ENCODE measurements at places on chromosomes 4 and X.
A peak's percentile ranks its signal among the peaks of the same experiment; 100 is the strongest.

- no peak for DNase-seq
These were observed 288.4 kb downstream of the CRLF2 start for GRCh38 chrX:924017-924416.

GRCh38 chr4:41385481-41385880, 128.8 kb downstream of the UCHL1 start:
- DNase-seq: no peak

GRCh38 chrX:107579956-107580355, 48.4 kb upstream of the PRPS1 start:
- DNase-seq: no peak

GRCh38 chr4:16852228-16852627, 46.2 kb downstream of the LDB2 start:
- no peak for DNase-seq

DNA sequence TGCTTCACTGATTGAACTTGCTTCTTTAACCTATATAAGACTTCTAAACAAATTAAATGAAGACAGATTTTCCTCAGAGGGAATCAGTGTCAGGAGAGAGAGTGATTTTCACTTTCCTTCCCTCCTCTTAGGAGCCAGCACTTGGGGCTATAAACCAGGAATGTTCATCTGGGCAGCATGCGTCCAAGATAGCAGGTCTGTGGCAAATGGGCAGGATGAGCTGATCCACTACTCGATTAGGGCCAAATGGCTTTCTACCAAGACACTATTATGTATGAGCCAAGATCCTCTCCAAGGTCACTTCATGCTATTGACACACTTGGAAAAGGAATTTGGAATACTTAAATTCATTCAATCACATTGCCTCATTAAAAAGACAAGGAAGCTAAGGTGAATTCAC, 203.9 kb upstream of the GRID2 start:
- DNase-seq: no peak

DNA sequence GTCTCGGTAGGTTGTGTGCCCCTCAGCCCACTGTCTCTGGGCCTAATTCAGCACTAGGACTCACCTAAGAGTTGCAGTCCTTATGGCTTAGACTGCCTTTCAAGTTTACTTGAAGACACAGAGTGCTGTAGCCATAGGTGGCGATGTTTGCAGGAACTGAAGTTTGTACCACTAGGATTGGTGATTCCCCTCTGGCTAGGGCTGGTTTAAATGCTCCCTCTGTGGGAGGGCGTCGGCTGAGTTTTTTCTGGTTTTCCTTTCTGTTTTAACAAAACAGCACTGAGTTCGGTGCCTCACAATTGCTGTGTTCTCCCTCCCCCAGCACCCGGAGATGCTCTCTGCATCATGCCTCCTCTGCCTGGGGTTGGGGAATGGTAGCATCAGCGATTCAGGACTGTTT, 480.9 kb downstream of the PCDH11X start:
- no peak for DNase-seq

GRCh38 chr4:26871611-26872010, 11.0 kb downstream of the STIM2 start:
- DNase-seq: no peak

DNA sequence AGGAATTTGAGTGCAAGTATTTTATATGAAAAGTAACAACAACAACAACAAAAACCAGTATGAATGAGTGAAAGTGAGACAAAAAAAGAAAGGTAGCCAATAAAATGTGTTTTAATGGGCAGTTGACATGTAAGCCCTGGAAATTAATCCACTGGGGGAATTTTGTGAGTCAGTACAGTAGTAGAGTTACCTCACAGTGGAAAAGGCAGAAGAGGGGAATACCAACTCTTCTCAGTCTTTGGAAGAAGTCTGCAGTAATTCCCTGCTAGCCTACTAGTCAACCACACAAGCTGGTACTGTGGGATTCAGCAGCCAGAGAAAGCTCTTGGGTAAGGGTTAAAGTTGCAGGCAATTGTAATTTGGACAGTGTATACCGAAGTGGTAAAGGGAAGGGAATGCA, 76.3 kb upstream of the IL15 start:
- DNase-seq: no peak

DNA sequence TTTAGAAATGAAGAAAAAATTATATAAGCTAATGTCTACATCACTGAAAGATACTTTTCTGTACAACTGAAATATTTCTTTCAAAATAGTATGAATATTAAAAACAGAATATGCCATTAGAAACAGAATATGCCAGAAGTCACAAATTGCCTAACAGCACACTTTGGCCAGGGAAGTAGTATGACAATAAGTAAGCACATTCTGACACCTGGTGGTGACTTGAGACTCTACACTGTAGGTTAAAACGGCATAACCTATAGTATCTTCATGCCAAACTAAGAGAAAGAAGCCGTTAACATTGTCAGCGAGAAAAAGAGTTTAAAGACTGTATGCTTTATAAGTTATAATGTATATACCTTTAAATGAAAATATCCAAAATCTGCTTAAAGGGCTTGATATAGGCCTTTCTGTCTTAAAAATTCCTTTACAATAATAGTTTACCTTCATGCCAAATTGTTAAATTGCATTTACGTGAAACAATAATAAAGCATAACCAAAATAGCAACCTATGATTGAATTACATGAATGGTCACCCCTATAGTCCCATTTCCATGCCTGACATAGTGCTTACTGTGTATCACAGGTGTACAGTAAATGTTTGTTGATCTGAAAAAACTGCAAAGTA, 32.8 kb downstream of the FAM13A start:
- DNase-seq: peak; percentile 26

GRCh38 chrX:254630-255215, 26.5 kb upstream of the PLCXD1 start:
- DNase-seq: no peak

- DNase-seq: no peak
These were observed 13.1 kb downstream of the CTPS2 start for GRCh38 chrX:16699389-16699788.

DNA sequence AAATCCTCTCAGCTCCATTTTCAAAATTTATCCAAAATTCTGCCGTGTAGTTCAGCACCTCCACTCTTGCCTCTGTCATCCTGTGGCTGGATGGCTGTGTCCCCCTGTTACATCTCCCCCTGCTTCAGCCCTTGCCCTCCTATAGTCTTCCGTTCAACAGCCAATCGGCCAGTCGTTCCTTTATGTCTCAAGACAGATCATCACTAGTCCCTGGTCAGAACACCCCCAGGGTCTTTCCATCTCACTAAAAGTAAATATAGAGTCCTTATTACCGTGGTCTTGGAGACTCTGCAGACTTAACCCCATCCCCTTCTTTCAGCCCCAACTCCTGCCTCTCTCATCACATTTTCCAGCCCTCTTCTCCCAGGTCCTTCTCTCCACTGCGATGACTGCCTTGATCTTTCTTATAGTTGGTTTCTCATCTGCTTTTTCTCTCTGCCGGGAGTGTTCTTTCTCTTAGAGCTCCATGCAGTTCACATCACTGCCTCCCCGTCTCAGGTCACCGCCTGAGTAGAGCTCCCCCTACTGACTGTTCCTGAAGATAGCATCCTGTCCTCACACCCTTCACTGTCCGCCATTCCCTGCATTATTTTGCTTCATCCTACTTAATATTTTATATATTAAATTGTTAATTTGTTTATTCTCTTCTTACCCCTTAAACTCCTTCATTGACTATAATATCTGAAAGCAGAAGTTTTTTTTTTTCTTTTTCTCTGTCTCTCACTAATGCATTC, 736.9 kb upstream of the MAGEB2 start:
- no peak for DNase-seq

- no peak for DNase-seq
These were observed 91.9 kb upstream of the KLHL13 start for GRCh38 chrX:118208481-118208880.

DNA sequence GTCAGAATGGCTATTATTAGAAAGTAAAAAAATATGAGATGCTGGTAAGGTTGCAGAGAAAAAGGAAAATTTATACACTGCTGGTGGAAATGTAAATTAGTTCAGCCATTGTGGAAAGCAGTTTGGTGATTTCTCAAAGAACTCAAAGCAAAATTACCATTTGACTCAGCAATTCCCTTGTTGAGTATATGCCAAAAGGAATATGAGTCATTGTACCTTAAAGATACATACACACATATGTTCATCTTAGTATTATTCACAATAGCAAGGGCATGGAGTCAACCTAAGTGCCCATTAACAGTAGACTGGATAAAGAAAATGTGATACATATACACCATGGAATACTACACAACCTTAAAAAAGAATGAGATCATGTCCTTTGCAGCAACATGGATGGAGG, 148.2 kb downstream of the COMMD8 start:
- no peak for DNase-seq

GRCh38 chrX:45775468-45775867, 574.8 kb upstream of the DIPK2B start:
- no peak for DNase-seq

DNA sequence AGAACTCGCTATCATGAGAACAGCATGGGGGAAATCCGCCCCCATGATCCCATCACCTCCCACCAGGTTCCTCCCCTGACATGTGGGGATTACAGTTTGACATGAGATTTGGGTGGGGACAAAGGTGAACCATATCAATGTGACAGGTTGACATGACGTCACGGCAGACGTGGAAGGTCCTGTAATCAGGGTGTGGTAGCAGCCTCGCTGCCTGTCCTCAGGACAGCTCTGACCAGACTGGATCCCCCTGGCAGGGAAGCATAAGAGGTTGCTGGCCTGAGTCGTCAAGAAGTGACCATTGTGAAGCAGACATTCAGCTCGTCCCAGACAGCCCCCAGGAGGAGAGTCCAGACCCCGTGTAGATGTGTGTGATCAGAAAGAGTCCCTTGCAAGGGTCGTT, 104.6 kb downstream of the TNIP2 start:
- no peak for DNase-seq

GRCh38 chrX:145393702-145394235, 146.5 kb downstream of the SPANXN1 start:
- DNase-seq: no peak

DNA sequence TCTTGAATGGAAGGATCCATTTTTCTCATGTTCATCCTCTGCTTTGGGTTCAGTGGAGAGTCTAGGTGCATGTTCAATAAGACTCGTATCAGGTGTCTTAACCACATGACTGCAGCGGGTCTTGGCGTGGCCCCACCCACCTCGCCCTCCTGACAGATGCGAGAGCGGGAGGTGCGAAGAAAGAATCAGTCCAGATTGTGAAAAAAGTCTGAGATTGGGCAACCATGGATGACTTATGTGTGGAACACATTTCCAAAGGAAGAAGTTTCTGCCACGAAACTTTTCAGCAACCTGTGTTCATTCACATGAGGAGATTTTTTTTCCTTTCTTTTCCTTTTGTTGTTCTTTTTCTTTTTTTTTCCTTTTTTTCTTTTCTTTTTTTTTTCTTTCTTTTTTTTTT, 66.8 kb downstream of the NSD2 start:
- DNase-seq: no peak

DNA sequence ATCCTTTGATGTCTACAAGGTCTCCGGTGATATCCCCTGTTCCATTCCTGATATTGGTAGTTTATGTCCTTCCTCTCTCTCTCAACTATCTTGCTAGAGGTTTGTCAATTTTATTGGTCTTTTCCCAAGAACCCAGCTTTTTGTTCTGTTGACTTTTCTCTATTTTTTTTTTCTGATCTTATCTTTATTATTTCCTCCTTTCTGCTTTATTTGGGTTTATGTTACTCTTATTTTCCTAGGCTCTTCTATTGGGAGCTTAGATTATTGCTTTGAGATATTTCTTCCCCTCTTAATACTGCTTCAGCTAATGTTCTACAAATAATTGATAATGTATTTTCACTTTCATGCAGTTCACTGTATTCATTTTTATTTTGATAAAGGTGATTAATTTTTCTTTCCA, 44.2 kb downstream of the EIF2S3 start:
- no peak for DNase-seq

GRCh38 chr4:94412019-94412657, 39.6 kb upstream of the PDLIM5 start:
- no peak for DNase-seq

GRCh38 chr4:32858361-32858760, 2138.2 kb downstream of the PCDH7 start:
- no peak for DNase-seq

DNA sequence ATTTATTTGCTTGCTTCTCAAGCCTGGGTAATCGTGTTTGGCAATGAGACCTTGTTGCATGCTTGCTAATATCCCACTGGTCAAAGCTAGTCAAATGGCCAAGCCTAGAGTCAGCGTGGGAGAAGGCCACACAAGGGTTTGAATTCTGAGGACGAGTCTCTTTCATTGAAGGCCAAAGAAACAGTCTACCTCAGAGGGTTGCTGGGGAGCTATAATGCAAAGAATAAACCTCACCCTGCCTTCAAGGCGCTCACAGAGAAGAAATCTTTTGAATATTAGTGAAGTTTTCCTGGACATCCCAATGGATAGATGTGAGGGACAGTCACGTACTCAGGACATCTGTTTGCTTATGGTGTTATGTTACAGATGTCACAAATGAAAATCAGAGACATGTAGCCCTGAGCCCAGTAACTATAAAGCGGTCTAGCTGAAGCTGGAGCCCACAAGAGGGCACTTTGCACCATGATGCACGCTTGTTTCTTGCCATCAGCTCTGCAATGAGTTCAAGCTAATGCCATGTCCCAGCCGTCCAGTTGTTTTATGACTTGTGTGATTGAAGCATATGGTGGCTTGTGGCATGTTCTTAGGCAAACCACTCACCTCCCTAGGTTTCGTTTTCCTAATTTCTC, 1.1 kb upstream of the TLR3 start:
- peak; percentile 29 for DNase-seq

GRCh38 chrX:108312957-108313356, 125.3 kb downstream of the COL4A6 start:
- no peak for DNase-seq

GRCh38 chr4:98261405-98262291, 464 bp downstream of the RAP1GDS1 start:
- DNase-seq: peak; percentile 72

DNA sequence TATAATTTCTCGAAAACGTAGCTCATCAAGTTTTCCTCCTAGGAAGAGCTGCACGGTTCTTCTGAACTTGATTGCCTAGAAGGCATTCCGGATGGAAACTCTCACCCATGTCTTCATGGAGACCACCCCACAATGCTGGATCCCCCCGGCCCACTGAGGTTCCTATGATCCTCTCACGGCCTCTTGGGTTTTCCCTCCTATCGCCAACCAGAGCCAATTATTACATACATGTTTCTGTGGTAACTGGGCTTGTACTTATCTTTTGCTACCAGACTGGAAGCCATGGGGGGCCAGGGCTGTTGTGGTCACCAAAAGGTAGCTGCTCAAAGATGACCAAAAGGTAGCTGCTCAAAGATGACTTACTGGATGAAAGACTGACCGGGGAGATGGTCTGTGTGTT, 131.5 kb downstream of the AFAP1 start:
- DNase-seq: no peak

DNA sequence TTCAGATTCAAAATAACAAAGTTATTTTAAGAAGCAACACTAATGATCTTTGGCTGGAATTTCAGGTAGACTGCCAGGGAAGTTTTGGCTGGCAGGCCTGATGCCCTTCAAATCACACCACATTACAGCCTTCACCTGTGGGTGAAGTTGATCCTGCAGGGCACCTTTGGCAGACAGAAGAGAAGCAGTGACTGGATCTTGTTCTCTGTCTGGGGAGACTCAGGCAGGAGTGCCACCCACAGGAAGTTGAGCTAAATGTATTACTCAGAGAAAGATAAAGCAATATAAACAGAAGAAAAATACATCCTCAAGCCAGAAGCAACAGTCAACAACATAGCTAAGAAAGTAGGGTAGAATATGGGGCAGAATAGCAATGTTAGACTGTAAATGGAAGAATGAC, 12.8 kb upstream of the CFAP299 start:
- DNase-seq: no peak
